ENCODE measurements at places on chromosomes 13 and 19. TPM values are rescaled to one million over a fixed set of nuclear protein-coding genes. Genes with fewer than 3 reads are reported as not detected.
A peak's percentile ranks its signal among the peaks of the same experiment; 100 is the strongest.

ZNF418 gene
- 2.6 TPM for total RNA-seq

DNA sequence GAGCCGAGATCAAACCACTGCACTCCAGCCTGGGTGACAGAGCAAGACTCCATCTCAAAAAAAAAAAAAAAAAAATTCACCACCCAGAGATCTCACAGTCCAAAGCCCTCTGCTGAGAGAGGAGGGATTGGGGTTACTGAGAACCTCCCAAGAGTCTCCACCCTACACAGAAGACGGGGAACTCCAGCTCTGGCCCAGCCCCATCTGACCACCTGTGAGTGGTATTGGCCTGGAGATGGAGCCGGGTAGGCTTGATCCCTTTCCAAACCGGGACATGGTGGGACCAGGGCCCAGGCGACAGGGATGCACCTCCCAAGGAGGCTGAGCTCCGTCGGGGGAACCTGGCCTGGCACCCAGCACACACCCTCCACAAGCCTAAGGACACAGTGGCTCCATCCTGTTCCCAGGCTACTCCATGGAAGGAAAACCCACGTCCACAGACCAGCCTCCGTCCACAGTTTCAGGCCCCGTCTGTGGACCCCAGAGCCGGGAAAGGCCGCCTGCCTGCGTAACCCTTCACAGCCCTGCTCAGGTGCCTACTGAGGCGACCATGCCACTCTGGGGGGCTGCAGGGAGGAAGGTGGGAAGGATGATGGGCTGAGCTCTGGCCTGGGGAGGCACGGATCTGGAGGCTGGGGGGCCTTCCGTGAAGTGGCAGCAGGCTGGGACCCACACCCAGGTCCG is 1.8 kb downstream of the TMEM259 start:
- DNase-seq: peak; percentile 78

DNA sequence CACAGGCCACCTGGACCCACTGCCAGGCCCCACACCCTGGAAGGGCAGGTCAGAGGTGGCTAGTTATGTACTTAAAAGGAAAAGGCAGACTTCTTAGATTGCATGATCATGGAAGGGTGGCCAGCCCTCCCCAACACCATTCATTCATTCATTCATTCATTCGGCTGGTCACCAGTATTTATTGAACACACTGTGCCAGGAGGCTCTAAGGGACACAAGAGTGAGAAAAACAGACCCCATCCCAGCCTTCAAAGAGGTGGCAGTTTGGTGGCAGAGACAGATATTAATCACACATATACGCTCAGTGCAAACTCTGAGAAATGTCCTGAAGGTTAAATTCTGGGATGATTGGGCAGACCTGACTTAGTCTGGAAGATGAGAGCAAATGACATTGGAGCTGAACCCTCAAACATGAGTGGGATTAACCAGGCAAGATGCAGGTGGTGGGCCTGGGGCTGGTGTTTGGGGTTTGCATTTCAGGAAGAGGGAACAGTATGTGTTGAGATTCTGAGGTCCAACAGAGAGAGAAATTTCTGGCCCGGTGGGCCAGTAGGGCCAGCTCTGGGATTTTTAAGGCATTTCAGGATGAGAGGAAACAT is 147.5 kb downstream of the ZNF536 start:
- no peak for DNase-seq

DNA sequence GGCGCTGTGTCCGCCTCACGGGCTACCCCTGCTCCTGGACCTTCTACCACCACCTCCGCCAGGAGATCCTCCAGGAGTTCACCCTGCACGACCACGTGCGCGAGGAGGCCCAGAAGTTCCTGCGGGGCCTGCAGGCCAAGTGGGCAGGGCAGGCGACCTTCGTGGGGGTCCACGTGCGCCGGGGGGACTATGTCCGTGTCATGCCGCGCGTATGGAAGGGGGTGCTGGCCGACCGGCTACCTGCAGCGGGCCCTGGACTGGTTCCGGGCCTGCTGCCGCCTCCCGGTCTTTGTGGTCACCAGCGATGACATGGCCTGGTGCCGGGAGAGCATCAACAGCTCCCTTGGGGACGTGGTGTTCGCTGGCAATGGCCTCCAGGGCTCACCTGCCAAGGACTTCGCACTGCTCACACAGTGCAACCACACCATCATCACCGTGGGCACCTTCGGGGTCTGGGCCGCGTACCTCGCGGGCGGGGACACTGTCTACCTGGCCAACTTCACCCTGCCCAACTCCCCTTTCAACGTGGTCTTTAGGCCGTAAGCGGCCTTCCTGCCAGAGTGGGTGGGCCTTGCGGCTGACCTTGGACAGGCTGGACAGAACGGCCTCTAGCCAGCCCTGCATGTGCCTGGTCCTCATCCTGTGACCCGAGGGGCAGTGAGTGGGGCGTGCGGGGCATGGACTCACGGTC is 7.8 kb upstream of the NTN5 start:
- DNase-seq: no peak

DNA sequence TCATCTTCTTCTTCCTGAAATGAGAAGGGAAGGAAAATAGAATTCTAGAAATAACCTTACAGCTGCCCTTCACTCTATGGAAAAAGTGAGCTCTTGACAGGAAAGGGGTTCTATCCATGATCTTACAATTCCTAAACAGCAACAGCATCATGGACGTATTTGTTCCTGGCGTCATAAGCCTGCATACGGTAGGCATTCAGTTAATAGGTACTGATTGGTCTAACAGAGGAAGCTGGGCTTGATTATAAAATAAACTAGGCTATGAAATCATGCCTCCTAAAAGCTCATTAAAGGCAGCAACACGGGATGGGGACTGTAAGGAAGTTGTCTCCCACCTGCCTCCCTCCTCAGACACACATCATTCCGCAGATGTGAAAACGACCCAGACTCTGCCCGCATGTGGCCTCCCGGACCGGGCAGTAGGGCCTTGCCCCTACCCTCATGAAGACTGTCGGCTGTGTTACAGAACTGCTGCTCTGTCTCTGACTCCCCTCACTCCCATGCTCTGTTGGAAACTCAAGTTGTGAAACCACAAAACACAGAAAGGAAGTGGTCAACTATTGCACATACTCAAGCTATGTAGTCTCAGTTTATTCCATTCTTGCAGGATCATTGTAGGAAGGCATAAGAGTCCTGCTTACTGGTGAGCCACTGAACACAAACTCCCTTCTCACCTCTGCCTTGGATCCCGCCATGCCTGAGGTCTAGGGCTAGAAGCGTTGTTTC is 129.8 kb downstream of the DLEU7 start:
- DNase-seq: no peak

DNA sequence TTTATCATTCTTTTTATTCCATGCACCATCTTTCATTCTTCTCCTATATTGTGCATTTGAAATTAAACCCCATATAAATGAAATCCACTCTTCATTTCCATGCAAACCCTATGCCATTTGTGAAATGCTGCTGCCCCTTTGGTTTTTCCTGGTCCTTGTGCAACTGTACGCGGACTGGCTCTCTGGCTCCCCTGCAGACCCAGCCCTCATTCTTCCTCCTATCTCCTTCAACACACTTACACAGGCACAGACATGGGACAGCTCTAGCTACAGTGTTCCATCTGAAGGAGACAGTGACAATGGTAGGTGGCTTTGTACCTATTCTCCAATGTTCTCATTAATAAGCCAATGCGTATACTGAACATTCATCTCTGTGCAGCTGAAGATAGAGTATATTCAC is 81.6 kb downstream of the ESD start:
- DNase-seq: no peak

DNA sequence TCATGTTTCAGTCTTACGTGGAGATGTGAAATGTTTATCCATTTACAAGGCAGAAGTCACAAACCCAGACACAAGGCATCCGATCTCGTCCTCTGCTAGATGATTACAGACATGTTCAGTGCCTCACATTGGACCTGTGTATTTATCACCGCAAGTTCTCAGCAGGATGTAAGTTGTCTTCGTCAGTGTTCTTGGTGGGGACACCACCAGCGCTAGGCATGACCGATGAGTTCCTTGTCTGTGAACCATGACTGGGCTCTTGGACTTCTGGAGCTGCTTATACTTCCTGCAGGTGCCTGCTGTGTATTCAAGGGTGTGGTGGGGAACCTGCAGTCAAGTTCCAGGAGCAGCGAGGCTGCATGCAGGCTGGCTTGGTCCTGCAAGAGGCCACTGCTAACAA is 105.4 kb downstream of the URI1 start:
- DNase-seq: no peak

DNA sequence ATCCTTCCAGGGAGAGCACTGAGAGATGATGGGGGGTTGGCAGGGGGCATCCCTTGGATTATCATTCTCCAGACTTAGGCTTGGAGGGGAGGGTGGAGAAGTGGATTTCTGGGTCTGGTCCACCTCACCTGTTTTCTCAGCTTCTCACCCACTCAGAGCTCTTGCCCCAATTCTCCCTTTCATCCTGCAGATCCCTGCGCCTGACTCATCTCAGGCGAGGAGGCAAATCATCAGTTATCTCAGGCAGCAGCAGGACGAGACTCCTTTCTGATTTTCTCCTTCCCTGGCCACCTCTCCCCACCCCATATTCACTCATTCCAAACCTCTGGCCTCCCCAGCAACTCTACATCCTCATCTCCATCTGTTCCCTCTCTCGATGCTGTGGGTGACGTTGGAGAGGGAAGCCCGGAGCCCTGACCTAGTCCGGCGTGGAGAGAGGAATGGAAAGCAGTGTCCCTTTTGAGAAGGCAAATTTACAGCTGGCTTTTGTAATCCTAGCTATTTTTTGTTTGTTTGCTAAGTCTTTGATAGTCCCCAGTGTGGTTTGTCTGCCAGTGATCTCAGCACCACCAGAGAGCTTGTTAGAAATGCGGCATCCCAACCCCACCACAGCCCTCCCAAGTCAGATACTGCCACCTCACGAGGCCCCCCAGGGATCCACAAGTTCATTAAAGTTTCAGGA is 24.0 kb upstream of the TPT1 start:
- no peak for DNase-seq

- no peak for DNase-seq
Measured at GRCh38 chr19:29953352-29954247, 11.6 kb downstream of the URI1 start.

- DNase-seq: no peak
Measured at GRCh38 chr13:82076496-82076895, 1735.6 kb upstream of the SPRY2 start.

- DNase-seq: peak; percentile 75
Measured at GRCh38 chr19:14432791-14433553, at the start of gene PKN1. Gene PKN1 (plus strand): TSS chr19:14433306. CDS start chr19:14433522, 216 bp downstream.

- DNase-seq: no peak
Measured at GRCh38 chr13:94607939-94608338, 6.3 kb downstream of the GPR180 start.

GRCh38 chr19:11721681-11722080 is 17.1 kb downstream of the ZNF823 start:
- no peak for DNase-seq

DNA sequence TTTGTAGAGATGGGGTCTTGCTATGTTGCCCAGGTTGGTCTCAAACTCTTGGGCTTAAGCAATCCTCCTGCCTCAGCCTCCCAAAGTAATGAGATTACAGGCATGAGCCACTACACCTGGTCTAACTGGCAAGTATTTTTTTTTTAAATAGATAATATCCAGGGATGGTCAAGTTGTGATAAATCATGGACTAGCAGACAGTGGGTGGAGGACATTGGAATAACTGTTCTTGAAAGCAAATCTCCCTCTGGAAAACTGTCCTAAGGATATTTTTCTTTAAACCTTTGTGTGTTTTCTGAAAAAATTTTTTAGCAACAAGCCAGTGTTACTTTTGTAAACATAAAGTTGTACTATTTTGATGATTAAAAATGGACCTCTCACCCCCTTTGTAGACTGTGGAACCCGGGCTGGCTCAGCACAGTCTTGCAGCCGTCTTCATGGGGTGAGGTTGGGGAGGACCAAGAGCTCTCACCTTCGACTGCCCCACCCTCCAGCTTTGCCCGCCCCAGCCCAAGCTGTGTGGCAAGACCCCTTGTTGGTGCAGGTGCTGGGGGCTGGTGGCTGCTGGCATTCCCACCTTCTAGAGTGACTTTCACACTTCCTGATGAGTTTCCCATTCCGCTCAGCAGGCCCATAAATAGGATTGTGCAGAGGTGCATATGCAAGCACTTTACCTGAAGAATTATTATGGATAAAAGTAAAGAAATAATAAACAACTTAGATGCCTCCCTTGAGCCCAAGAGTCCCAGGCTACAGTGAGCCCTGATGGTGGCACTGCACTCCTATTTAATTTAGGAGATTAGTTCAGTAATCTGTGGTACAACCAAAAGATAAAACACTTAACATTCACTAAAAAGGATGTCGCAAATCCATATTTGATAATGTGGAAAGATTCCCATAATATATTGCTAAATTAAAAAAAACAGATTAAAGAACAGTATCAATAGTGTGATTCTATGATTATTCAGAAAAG is 107.3 kb downstream of the GADD45B start:
- DNase-seq: no peak

DNA sequence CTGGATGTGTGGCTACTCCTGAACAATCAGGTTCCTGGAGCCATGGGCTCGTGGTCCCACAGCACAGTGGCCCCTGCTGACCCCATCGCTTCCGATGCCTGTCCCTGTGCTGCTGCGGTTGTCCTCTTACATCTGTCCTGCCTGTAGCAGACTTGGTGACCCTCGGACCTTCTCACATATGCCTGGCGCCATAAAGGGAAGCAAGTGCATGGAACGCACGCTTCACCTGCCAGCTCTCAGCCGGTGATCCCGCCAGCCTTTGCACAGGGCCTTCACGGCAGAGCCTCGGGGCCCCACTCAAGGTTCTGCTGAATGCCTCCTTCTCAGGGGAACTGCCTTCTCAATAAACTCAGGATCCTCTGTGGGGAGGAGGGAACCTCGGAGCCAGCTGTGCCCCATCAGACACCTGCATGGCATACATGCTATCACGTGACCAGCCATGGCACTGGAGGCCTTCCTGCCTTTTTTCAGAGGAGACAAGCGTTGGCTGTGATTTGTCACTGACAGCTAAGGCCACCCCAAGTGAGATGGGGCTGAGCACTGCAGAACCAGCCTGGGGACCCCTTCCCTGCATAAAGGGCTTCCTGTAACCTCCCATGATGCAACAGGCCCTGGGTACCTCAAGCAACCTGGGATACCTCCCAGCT is 24.3 kb downstream of the PEPD start:
- peak; percentile 28 for DNase-seq

- no peak for DNase-seq
Measured at GRCh38 chr13:95243207-95243606, 58.0 kb downstream of the ABCC4 start.

DNA sequence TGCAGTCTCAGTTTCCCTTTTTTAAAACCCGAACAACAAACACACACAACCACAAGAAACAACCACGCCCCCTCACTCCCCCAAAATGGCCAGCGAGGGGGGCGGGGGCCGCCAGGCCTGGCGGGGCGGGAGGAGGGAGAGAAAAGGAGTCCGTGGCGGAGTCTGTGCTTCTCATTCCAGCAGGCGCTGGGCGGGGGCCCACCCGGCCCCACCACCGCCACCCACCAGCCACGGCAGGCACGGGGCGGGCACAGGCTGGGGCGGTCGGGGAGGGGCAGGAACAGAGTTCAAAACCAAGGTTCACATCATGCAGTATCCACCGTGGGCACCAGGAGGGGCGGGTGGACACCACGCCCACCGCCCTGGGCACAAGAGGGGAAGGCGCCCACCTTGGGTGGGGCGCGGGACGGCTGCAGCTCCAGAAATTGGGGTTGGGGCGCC is 12.9 kb downstream of the DPF1 start:
- no peak for DNase-seq

All from pancreas (tissue), 10 donors.